Heart right ventricle (tissue), 16 donors: ENCODE measurements at places on chromosomes 6 and 20. TPM values are rescaled to one million over a fixed set of nuclear protein-coding genes. Genes with fewer than 3 reads are reported as not detected.

- peak; percentile 40 for DNase-seq
Measured at GRCh38 chr20:51525241-51526105, 17.0 kb downstream of the NFATC2 start.

The VNN1 gene
- 0.44 TPM for polyA plus RNA-seq

The LRRC73 gene
- 0.44 TPM for polyA plus RNA-seq

DNA sequence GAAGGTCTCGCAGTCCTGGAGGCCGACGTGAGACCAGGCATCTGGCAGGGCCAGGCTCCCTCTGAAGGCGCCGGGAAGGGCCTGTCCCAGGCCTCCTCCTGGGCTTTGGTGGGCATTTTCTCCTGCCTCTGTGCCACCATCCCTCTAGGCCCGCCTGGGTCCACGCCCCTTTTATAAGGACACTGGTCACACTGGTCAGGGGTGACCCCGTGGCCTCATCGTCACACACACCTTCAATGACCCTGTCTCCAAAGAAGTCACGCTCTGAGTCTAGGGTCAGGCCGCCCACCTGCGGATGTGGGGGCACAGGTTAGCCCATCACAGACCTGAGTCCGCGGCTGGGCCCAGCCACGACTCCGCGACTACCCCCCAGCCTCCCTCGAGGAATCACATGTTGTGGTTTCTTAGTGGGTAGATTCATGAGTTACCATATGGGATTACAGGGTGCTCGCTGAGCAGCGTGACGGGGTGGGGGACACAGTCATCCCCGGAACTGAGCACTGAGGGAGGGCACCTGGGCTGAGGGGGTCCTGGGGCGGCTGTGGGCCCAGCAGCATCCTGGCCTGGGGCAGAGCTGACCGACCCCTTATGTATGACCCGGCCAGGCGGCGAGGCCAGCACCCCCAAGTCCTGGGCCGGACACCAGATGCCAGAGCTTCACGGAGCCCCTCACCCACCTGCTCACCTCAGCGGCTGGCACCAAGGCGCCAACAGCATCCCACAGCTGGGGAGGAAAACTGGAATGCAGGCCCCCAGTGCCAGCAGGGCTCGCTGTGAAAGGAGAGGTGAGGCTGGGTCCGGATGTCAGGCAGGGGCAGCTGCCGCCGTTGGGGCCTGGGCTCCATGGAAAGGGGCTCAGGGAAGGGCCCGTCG lies 115.9 kb downstream of the DLL1 start:
- no peak for DNase-seq

DNA sequence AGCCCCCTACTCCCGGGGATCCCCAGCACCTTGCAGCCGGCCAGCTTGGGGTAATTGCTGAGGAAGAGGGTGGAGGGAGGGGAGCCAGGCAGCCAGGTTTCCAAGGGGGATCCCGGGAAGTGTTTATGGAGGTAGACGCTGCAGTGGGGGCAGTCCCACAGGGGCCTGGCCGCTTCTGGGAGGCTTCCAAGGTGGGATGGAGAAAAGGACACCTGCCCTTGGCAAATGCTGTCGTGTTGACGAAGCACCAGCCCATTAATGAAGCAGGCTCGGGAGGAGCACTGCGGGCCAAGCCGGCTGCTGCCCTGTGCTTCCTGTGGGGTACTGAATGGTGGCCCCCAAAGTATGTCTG lies 82.4 kb downstream of the TMEM242 start:
- DNase-seq, result no peak

The RSPO4 gene
- polyA plus RNA-seq, result not detected
